ENCODE measurements at places on chromosomes 6 and 20.

- no peak for DNase-seq
Measured at GRCh38 chr6:84003654-84004053, 29.9 kb upstream of the MRAP2 start.

DNA sequence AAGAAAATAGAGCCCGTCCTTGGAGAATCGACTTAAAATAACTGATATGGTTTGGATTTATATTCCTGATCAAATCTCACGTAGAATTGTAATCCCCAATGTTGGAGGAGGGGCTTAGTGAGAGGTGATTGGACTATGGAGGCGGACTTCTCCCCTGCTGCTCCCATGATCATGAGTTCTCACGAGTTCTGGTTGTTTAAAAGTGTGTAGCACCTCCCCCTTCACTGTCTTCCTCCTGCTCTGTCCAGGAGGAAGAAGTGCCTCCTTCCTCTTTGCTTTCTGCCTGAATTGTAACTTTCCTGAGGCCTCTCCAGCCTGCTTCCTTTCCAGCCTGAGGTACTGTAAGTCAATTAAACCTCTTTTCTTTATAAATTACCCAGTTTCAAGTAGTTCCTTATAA is 529.2 kb downstream of the HAO1 start:
- DNase-seq = no peak

- DNase-seq = no peak
Measured at GRCh38 chr20:33811776-33812151, 616 bp downstream of the CHMP4B start.

- no peak for DNase-seq
Measured at GRCh38 chr6:128188678-128189077, 287.8 kb upstream of the THEMIS start.

- DNase-seq = no peak
Measured at GRCh38 chr6:96142142-96142541, 126.4 kb downstream of the FUT9 start.

DNA sequence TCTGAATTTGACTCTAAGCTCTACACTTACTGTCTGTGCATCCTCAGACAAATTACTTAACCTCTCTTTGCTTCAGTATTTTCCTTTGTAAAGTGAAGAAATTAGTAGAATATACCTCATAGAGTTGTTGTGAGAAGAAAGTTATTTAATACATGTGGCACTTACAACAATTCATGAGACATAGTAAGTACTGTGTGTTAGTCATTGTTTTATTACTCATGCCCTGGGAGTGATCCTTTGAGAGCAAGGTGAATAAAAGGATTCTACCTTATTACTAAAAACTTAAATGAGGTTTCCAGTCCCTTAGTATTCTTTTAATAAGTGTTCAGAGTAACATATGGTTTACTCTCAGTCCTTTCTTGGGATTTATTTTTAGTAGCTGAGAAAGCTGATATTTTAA is 233.6 kb upstream of the MAP3K7 start:
- no peak for DNase-seq

- no peak for DNase-seq
Measured at GRCh38 chr6:34004706-34005105, 141.2 kb downstream of the GRM4 start.

GRCh38 chr6:16367571-16367970 is 129.2 kb downstream of the GMPR start:
- no peak for DNase-seq

- no peak for DNase-seq
Measured at GRCh38 chr6:143023695-143024094, 37.0 kb upstream of the AIG1 start.

DNA sequence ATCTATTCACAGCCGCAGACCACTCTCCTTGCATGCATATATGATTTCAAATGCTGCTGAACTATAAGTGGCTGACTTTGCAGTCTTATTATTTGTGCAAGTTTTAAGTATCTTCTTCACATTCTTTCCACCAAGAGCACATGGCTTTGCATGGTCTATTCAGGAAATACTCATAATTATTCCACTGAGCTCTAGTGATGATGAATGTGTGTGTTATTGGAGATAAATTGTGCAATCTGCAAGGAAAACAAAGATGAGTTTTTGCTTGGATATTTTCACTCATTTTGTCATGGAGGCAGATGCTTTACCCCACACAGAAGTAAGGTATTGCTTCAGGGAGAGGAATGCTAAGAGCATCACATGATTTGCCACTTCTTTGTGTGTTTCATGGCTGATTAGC is 764.6 kb downstream of the TBC1D32 start:
- no peak for DNase-seq

DNA sequence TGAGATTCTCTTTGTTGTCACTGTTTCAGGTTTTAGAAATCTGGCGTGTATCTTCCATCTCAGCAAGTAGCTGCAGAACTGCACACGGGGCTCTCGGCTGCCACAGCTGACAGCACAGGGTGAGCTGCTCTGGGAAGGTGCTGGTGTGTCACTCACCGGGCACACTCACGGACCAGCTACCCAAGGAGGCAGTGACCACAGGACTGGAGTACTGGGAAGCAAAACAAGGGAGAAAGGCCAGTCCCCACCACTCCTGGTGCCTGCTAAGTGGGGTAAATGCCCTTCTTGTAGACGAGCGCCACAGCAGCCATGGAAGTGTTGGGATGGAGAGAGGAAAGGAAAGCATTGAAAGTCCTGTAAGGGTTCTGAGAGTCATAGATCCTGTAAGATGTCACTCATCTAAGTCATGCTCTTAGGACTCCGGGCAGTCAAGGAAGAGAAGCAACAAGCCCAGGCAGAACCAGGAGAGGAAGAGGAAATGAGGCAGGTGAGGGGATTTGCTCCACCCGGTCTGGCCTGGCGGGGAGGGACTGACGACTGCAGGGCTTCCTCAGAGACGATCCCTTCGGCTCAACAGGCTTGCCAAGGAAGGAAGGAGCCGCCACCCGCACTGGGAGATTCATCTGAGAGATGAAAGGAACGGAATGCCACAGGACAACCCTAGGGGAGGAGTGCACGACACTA is 48.1 kb downstream of the PRDM1 start:
- no peak for DNase-seq

DNA sequence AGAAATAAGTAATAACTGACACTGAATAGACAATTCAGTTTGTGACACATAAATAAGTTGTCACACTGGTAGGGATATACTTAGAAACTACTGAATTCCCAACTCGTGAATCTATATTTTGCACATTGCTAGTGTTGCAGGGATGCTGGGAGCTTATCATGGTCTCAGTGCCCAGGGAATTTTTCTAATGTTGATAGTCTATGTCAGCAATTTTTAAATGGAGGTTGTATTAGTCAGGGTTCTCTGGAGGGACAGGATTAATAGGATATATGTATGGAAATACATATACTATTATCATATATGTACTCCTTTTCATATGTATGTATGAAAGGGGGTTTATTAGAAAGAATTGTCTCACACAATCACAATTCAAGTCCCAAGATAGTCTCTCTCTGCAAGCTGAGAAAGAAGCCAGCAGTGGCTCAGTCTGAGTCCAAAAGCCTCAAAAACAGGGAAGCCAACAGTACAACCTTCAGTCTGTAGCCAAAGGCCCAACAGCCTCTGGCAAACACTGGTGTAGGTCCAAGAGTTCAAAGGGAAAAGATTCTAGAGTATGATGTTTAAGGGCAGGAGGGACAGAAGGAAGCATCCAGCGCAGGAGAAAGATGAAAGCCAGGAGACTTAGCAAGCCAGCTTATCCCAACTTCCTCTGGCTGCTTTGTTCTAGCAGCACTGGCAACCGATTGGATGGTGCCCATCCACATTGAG is 980.9 kb upstream of the GJE1 start:
- no peak for DNase-seq

GRCh38 chr20:10863337-10864060 is 189.7 kb upstream of the JAG1 start:
- DNase-seq = no peak

DNA sequence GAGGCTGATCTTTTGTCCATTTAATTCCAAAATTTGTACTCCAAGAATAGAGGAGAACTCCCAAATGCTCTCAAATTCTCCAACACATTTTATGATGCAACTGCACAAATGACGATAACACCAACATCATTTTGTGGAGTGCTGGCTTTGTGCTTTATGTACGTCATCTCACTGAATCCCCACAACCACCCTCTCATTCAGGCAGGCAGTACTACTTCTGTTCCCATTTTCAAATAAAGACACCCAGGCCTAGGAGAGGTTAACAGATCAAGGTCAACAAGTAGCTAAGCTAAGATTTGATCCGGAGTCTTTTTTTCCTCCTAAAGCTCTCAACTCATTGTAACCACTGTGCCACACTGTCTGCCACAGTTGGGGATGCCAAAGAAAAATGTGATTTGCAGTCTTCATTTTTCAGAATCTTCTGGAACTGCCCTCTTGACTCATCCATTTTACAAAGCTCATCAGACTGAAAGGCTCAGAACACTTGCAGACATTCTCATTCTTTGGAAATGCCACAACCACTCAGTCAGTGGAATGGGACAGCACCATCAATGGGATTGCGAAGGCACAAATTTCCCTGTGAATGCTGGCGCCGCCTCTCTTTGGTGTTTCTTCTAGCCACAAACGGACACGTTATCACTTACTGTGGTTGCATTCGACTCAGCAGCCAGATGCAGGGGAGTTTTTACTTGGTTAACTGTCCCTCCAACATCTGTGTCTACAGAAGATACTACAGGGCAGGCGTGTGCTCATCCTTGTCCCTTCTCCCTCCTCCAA is 184.4 kb downstream of the GJA10 start:
- no peak for DNase-seq

- no peak for DNase-seq
Measured at GRCh38 chr6:16909658-16910360, 148.5 kb upstream of the ATXN1 start.

- no peak for DNase-seq
Measured at GRCh38 chr6:14606353-14606752, 488.8 kb downstream of the CD83 start.

- no peak for DNase-seq
Measured at GRCh38 chr20:14924433-14924832, 587.0 kb upstream of the FLRT3 start.

DNA sequence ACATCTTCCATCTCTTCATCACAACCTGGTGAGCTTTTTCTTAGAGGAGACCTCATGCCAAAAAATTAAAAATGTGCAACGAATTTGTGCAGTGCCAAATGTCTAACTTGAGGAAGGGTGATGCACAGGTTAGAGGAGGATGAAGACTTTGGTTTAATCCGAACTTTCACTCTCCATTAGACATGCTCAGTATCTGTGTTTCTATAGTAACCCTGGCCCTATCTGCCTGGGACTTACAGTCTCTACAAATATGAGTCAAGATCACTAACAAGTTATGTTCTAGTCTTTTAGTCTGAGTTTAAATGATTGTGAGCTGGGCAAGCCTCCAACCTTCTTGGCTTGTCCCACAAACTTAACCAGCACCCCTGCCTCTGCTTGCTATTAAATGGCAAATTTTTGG is 377.0 kb downstream of the BMP2 start:
- no peak for DNase-seq

GRCh38 chr6:10000551-10000950 is 414.3 kb downstream of the TFAP2A start:
- DNase-seq = no peak

DNA sequence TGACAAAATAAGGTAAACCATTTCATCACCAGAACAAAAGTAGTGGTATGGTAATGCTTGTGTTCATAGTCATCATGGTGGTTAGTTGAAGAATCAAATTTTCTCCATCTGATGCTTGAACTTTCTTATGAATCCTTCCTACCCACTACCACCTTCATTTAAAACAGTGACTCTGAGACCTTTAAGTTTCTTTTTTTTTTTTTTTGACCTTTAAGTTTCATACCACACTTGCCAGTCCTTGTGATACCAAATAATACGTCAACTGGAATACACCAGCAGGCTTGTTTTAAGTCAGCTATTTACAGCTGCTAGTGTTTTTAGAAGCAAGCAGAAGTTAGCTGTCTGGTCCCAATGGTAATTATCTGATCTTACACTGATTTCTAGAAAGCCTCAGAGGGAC is 413.4 kb upstream of the SOX4 start:
- no peak for DNase-seq

DNA sequence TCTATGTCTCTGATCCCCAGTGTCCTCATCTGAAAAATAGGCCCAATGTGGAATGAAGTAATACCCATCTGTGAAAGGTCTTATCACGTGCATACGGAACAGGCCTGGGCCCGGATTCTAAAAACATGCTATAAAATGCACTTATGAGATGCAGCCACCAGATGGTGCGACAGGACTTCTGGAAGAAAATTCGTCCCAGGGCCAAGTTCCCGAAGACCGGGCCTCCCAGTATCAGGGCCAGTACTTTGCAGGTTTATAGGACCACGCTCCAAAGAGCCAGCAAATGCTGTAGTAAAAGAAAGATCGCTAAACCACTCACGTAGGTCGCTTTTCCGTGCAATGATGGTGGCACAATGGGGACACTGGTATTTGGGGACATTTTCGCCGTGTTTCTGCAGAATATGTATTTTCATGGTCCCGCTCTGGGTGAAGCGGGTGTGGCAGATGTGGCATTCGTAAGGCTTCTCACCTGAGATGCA is 10.6 kb downstream of the CTCFL start:
- DNase-seq = no peak

DNA sequence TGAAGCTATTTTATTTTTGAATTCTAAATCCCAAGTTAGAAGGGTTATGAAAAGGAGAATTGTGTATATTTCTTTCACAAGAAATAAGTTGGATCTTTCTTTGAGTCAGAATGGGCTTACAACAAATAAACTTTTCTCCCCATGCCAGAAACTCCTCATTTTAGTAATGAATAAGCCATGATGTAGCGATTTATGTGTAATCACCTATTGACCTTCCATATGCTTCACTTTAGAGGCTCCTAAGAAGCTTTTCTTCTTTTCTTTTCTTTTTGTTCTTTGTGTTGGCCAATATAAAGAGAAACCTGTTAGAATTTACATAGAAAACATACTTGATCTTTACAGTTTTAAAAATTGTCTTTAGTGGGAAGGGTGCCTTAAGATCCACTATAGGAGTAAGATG is 370.2 kb downstream of the UTRN start:
- DNase-seq = no peak

DNA sequence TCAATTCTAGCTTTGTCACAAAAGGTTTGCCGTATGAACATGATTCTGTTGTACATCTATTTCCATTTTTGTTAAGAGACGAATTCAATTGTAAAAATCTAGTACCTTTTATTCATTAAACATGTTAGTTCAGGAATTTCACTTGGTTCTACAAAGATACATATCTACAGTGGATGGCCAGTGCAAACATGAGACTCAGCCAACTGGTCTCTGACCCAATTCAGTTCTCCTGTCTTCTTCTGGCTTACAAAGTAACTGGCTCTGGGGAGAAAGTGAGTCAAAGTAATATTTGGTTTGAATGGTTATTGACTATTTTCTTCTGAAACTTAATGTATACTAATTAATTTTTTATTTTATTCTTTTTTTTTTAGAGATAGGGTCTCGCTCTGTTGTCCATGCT is 70.0 kb downstream of the ESR1 start:
- DNase-seq = no peak

GRCh38 chr6:81484251-81484650 is 268.2 kb downstream of the TENT5A start:
- no peak for DNase-seq

GRCh38 chr6:110412360-110412759 is 3.0 kb downstream of the DDO start:
- DNase-seq = no peak

DNA sequence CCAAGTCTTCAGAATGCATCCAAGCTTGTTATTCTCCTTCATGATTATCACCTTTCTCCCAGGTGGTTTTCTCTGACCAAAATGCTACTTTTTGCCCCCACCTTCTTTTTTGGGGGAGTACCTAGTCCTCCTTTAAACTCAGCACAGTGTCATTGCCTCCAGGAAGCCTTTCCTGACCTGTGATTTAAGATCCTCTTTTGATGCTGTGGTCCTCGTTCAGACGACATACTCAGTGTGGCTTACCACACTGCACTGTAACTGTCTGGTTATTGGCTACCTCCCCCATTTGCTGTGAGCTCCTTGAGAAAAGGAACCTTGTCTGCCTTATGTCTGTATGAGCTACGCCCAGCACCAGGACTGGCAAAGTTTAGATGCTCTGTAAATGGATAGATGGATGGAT is 14.6 kb downstream of the SAYSD1 start:
- DNase-seq = no peak

Data from activated CD4-positive, CD25-positive, alpha-beta regulatory T cell treated with anti-CD3 and anti-CD28 coated beads, Interleukin-2, amount 50 U/mL, for 16 hours (primary cell).